ENCODE measurements at places on chromosomes 11 and 22.

DNA sequence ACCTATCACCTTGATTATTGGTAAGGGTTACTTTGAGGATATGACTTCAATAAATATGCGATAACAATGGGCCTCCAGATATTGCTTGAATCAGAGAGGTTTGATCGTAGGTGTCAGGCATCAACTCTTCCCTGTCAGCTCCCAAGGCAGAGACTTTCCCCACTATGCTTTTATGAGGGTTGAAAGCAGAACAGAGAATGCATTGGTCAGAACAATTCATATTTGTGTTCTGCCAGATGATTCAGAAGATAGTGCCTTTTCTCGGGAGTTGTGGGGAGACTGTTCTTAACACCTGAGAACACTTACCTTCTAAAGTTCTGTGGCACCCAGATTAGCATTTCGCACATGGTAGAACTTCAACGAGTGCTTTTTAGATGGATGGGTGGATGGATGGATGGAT lies 386.3 kb upstream of the CADM1 start:
- DNase-seq, result no peak

DNA sequence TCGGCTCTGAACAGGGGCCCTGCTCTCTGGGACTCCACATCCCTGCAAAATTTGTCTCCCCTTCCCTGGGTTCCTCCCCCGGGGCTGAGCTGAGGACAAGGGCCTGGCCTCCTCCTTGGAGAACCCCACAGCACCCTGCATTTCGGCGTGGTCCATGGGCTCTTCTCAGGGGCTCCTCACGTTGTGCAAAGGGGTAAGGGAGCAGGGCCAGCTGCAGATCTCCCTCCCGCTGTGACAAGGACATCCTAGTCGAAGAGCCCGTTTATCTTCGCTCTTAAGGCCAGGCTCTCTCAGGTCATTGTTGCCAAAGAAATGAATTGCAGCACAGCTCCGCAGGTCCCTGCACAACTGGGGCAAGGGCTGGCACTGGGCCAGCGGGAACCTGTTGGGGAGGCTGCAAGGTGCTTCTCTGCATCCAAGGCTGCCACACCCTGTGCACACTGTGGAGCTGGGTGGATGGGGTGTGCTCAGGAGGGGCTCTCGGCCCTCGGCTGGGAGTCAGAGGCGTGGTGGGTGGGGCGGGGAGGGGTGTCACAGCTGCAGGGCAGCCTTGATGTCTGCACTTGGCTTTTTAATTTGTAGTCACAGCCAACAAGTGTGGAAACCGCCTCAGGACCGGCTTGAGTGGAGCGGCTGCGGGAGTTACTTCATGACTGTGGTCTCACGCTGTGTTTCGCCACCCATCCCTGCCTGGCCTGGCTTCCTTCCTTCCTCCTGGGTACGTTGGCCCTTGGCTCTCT lies 26.6 kb upstream of the SEPTIN5 start:
- DNase-seq, result no peak

DNA sequence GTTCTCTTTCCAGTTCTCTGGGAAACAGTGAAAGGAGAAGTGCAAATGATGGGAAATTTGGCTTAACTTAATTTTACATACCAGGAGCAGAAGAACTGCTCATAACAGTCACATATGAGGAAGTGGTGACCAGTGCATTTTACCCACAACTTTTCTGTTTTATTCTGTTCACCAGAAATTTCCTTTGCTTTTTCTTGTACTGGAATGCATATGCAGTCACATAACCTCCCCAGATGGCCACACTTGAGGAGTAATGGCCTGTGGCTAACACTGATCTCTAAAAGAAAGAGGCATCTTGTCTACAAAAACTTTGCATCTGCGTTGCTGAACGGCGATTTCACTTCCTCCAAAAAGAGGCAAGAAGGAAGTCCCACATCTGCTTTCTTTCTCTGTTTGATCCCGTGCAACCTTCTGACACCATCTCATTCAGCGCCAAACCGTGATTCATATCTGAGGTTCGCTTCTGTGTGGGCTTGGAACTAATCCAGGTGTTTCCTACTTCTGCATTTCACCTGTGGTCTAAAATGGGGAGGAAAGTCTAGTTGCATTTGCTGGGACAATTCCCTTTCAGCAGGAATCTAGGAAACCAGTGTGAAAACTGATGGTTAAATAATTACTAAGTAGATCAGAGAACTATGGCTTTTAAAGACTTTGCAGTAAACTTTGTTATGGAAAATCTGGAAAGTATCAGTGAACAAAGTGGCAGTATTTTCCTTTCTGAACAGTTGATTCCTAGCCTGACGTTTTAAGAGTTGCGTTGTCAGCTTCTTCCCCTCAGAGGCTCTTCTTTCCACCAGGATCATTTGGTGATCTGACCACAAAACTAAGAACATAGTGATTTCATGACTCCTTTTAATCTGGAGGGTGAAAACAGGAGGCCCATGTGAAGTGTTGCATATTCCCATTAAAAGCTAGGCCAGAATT lies 4.2 kb upstream of the MPEG1 start:
- DNase-seq, result no peak

DNA sequence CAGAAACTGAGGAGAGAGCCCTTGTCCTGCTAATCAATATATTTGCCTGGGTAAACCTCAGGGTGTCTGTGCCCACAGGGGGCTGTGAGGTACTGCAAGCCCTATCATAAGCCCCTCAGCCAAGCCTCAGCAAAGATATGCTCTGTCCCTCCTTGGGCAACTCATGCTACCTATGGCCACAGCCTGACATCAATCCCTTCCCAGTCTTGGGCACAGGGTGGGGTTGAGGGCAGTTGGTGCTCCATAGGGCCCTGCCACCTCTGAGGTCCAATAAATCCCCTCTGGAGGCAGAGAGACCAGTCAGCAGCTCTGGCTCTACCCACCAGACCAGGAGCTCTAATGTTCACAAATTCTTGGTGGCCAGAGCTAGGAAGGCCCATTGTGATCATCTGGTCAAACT lies 23.8 kb downstream of the TPBGL start:
- no peak for DNase-seq

- no peak for DNase-seq
Measured at GRCh38 chr22:36177160-36177559, 16.6 kb upstream of the APOL3 start.

GRCh38 chr11:92770981-92771380 lies 198.5 kb upstream of the MTNR1B start:
- DNase-seq, result no peak

DNA sequence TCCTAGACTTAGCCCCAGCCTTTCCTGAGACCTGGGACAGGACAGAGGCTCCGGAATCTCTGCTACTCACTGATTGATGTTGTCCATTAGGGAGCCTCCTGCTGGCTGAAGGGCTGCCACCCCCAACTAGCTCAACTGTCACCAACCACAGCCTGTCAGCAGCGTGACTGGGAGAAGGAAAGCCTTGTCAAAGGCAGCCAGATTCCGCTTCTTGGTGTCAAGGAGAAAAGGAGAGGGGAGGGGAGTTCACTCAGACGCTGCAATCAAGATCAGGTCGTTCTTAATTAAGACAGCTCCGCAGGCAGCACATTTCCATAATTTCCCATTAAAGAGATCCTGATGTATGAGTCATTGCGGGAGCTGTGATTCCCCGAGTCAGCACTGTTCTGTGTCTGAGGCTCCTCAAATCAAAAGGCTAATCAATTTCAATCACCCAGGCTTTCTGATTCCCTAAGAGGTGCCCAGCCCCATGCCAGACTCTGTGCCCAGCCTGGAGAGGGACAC lies 152.8 kb upstream of the ZBED5 start:
- DNase-seq, result no peak

DNA sequence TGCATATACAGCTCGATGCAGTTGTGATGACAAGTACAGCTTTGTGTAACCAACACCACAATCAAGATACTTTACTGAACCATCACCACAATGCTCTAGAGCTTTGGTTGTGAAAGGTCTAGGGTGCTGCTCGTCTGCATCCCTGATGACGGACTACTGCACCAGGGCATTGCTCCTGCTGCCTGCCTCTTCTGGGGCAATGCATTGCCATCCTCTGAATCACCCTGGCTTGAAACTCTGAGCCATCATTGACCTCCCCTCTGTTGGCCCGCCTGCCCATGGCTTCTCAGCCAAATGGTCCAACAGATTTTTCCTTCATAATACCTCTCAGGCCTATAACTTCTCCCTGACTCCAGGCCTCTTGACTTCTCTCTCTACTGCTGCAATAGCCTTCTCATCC lies 77.4 kb upstream of the CSNK2A3 start:
- peak; percentile 60 for DNase-seq

GRCh38 chr11:128210148-128210940 lies 377.0 kb downstream of the ETS1 start:
- DNase-seq, result peak; percentile 36

- DNase-seq, result no peak
Measured at GRCh38 chr11:47724041-47724729, 9.0 kb upstream of the AGBL2 start.

GRCh38 chr11:32297611-32298011 lies 137.7 kb downstream of the WT1 start:
- peak; percentile 19 for DNase-seq

- no peak for DNase-seq
Measured at GRCh38 chr22:26477341-26477731, 6.2 kb downstream of the HPS4 start.

DNA sequence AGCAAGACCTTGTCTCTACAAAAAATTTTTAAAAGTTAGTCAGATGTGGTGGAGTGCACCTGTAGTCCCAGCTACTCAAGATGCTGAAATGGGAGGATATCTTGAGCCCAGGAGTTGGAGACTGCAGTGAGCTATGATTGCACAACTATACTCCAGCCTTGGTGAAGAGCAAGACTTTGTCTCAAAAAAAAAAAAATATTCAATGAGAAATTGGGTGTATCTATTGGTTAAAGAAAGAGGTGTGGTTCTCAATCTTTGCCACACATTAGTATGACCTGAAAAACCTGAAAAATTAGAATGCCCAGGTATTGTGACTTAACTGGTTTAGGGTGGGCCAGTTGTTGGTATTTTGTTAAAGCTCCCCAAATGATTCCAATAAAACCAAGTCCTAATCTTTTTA lies 32.4 kb downstream of the MTNR1B start:
- no peak for DNase-seq

- peak; percentile 63 for DNase-seq
Measured at GRCh38 chr11:106021967-106022794, at the start of gene MSANTD4. TSS of gene MSANTD4 (minus strand) at chr11:106022240. CDS start at chr11:106010917, 11,323 bp downstream.

DNA sequence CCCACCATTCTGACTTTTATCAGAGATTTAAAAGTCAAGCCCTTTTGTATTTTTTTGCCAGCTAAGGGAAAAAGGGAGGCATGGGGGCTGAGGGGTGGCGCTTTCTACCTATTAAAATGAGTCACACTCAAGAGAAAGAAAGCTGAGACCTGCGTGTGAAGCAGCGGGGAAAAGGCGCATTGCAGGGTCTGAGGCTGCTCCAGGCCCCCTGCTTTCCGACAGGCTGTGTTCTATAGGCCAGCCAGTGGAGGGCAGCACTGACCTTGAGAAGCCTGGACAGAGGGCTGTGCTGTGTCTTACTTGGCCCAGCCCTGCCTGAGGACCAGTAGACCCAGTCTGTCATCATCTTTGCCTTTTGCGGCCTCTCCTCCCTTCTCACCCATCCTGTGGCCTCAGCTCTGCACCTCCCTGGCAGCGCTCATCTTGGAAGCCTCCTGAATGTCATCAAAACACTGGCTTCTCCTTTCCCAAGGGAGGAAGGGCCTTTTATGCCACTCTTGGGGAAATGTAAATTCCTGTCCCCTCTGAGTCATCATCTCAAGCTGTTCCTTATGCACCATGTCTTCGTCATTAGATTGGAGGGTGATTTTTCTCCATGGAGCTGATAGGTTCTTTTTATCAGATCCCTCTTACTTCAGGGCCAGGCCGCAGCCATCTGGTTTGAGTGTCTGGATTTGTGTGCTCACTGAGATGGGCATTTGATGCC lies 12.6 kb upstream of the MAPK8IP1 start:
- peak; percentile 93 for DNase-seq

DNA sequence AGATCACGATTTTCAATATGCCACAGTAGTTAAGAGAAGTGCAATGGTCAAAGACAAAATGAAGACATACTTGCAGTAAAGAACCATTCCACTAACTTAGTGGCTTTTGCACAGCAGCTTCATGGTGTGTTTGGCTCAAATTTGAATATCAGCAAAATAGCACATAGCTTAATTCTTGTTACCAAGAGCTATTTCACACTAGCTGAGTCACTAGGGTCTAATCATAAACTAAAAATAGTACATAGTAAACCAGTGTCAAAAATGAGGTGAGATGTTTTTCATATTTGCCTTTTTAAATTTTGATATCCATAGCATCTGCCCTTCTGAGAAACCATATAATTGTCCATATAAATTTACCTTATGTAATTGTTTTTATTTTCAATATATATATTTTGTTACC lies 325.0 kb upstream of the LUZP2 start:
- DNase-seq, result no peak

DNA sequence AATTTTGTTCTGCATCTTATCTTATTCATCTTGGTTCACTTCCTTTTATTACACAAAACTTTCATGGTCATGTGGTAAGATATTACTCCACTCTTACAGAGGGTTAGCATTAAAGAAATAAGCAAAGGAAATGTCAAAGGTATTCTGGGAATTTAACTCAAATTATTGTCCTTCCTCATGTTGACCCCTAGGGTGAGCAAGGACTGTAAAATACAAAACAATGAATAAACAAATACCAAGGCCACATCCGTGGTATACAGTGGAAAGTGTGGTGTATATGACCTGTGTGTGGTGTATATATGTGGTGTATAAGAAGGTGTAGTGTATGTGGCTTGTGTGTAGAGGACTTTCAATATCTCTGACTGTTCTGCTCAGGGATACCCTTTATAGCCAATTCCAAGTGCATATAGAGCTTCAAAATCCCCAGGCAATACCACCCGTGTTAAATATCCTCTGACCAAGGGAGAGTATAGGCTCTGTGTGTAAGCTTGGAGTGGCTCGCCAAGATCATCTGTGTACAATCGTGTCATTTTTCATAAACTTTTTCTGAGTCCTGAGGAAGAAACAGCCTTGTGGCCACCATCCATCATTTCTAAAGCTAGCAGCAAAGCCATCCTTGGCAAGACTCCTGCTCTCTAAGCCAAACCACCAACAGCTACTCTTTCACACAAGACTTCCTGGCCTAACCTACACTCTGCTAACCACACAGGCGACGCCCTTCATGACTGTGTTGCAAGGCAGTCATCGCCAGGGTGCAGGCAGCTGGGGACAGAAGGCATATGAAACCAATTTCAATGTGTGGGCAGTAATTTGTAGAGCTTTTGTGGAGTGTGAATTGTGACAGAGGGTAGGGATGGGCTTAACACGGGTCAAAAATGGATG lies 548.0 kb downstream of the ETS1 start:
- peak; percentile 33 for DNase-seq

GRCh38 chr11:27381238-27381666 lies 18.2 kb upstream of the CCDC34 start:
- DNase-seq, result no peak
